ENCODE measurements at places on chromosomes 3 and 15.

DNA sequence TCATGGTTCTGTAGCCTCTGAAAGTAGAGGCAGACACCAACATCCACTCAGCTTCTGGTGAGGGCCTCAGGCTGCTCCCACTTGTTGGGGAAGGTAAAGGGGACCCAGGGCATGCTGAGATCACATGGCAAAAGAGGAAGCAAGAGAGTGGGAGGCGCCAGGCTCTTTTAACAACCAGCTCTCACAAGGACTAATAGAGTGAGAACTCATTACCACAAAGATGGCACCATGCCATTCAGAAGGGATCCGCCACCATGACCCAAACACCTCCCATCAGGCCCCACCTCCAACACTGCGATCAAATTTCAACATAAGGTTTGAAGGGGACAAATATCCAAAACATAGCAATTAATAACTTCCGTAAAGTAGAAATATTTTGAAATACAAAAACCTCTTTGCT is 192.3 kb downstream of the OCA2 start:
- DNase-seq = no peak

GRCh38 chr15:46278486-46279090 is 643.8 kb downstream of the SQOR start:
- no peak for DNase-seq

- peak; percentile 46 for DNase-seq
Observed at GRCh38 chr15:58227706-58228543, 89.7 kb downstream of the AQP9 start.

GRCh38 chr3:136711277-136711676 is 40.9 kb downstream of the STAG1 start:
- DNase-seq = no peak

DNA sequence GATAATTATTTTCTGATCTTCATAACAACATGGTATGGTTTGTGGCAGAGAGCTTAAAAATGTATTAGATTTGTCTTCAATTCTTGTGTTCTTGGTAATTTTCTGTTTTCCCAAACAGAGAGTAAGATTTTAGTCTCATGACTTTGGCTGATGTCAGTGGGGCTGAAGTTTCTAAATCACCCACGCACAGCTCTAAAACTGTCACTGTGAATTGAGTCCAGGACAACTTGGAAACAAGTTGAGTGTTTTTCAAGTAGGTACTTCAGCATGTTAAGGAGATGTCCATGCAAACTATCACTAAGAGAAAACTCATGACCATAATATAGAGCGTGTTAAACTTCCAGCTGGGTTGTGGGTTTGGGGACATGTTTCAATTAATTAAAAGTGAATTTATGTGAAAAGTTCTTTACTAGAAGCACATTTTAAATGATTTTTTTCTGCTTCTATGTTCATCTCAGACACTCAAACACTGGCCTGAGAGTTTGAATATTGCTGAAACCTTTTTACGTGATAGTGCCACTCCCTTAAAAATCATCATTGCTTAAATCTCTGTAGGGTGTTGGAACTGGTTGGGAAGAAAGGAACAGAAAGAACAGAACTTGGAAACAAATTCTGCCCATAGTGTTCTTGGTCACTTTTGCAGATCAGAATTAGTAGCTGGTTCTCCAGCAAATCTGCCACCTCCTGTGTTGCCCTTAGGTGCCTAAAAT is 89.8 kb downstream of the KLHL25 start:
- DNase-seq = no peak

GRCh38 chr3:1010228-1010627 is 82.6 kb upstream of the CNTN6 start:
- DNase-seq = no peak

DNA sequence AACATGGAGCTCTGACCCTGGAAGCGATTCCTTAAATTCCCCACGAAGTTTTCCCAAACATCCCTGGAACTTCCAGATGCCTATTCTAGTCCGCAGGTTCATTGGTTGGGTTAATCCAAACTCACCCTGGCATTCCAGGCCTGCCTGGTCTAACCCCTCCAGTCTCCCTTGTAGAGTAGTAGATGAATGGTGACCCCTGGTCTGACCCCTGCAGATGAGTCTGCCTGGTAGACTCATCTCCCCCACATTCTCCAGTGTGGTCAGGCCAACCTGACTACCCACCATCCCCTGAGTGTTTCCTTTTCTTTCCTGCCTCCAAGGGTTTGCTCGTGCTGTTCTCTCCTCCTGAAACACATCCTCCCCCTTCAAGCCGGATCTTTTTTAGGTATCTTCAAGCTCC is 10.8 kb upstream of the HRH1 start:
- DNase-seq = no peak

DNA sequence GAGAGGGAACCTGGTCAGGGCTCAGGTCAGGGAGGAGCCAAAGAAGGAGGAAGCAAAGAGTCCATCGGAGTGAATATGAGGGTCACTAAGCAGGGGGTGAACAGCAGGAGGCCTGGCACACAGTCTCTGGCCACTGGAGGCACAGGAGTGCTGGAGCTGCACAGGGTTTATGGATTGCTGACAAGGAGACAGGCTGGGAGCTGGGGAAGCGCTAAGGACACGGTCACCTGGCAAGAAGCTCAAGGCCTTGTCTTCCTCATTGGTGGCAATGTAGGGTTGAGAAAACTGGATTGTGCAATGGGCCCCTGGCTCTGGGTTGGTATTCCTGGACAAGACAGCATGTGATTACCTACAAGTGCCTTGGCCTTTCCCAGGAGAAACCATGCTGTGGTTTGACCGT is 5.8 kb upstream of the CAMP start:
- no peak for DNase-seq

DNA sequence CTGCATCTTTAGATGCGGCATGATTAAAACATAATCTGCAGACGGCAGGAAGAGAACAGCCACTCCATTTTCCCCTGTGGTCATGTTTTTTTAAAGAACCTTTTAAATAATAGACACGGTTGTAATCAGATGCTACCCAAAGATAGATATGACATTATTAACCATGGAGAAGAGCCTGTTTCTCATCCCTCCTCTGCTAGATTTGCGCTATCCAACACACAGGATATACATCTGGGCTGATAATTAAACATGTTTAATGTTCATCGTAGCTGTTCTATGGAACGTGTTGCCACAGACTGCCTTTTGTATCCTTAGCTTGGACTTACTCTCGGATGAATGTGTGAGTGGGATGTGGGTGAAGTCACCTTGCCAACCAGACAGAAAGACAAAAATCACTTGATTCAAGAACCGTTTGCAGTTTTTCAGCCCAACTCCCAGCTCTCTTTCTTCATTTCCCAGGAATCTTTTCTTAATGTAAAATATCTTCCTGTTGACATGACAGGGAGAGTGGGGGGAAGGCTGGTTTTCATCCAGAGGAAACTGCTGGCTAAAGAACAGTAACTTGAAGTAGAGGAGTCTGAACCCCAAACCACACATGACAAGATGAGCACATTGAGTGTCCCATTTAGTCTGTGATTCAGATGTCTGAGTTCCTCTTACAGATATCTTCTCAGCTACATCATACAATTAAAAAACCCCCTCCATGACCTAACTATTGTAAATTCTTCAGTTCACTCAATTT is 118.6 kb upstream of the PRICKLE2 start:
- DNase-seq = no peak

GRCh38 chr3:55692957-55693558 is 206.0 kb upstream of the WNT5A start:
- no peak for DNase-seq

- no peak for DNase-seq
Observed at GRCh38 chr3:165742351-165742750, 94.9 kb downstream of the BCHE start.

DNA sequence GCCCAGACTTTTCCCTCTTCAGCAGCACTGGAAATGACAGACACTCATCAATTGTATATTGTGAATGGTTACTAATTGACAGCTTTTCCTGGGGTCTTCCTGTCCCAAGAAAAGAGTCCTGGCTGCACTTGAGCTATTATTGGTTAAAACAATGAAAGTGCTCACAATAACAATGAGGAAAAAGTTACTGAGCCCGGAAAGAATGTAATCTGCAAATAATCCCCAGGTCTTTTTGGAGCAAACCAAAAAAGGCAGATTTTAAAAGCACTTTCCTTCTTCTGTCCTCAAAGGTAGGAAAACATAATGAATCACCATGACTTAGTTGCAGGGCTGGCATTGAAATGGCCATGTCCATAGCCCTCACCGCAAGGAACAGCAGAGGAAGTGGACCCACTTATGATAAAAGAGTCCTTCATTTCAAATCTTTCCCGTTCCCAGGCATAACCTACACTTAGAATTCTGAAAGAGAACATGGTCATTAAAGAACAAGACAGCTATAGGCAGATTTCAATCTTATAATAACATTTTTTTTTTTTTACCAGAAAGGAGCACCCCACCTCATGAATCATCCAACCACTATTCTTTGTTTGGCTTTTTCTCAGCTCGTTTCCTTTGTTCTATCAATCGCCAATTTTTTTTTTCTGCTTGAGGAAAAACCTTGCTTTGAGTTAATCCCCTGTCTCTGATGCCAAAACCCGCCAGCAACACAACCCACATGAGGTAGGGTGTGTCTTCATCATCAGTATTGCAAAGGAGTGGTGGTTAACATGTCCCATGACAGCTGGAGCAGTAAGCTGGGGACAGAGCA is 35.5 kb upstream of the ATP1B3 start:
- DNase-seq = no peak

GRCh38 chr15:48086576-48086975 is 34.2 kb upstream of the SLC24A5 start:
- DNase-seq = no peak

GRCh38 chr3:33799202-33799551 is 747 bp downstream of the PDCD6IP start:
- DNase-seq = no peak

- peak; percentile 98 for DNase-seq
Observed at GRCh38 chr15:39270934-39271333, 309.9 kb upstream of the THBS1 start.

DNA sequence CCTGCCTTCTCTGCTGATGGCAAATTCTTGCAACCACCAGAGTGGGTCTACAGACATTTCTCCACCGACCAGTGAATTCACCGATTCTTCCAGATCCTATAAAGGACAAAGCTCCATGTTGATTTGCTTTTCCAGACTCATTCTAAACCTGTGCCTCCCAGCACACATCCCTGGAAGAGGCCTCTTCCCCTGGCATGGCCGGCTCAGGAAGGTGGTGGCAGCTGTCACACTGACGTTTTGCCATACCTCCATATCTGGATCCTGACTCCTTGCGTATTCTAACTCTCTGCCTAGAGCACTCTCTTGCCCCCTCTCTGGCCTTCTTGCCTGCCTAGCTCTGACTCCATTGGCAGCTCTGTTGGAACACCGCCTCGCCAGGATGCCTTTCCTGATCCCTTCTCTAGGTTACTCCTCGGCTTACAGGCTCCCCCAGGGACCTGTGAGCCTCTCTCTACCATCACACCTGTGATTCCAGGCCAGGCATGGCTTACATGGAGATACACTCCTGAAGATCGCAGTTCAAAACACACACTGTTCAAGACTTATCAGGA is 31.0 kb downstream of the SLCO2A1 start:
- no peak for DNase-seq

GRCh38 chr15:64611085-64611725 is 150.8 kb downstream of the ZNF609 start:
- no peak for DNase-seq

GRCh38 chr3:10505050-10505790 is at the start of gene ATP2B2:
Gene ATP2B2, minus strand, starts transcription at chr3:10505586. Its CDS starts 56,043 bp downstream, at chr3:10449543.
- no peak for DNase-seq

- peak; percentile 16 for DNase-seq
Observed at GRCh38 chr15:34951993-34952392, 17.5 kb downstream of the AQR start.

DNA sequence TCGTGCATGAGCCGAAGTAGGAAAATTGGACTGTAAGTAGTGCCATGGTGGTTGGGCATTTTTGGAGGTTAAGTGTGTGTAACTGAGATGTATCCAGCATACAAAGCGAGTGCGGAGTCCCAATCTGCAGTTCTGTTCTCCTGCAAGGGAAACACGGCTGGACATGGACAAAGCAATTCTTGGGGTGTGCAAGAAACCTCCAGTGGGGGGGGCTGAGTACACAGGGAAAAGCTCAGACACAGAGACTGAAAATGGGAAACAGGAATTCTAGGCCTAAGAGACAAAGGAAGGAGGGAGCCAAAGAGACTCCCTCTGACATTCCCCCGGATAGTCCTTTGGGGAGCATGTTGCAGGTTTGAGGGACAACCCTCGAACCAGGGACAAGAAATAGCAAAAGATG is 83.2 kb upstream of the PLSCR4 start:
- DNase-seq = no peak

DNA sequence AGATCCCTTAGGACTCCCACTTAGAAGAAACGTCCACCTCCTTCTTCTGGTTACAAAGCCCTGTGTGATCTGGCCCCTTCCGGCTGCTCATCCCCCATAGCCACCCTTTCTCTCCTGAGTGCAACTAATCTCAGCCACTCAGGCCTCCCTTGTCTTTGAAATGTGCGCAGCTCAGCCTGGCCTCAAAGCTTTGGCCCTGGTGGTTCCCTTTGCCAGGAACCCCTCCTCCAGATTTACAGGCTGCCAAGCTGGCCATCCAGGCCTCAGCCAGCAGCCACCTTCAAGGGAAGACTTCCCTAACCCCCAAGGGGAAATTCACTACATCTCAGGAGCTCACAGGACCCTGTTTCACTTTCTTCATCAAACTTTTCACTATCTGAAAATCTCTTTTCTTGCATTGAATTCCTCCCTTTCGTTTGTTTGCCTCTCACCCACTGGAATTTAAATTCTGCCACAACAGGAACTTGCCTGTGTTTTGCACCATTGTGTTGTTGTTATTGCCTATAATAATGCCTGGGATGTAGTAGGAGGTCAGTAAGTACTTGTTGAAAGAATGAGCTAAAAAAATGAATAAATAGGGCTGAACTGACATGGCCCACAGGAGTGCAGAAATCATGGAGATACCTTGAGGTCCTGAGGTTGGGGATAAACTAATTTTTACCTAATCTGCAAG is 109.5 kb upstream of the PFN2 start:
- no peak for DNase-seq

- no peak for DNase-seq
Observed at GRCh38 chr15:61992518-61992917, 67.7 kb downstream of the VPS13C start.

GRCh38 chr3:136753326-136753939 is 1.3 kb upstream of the STAG1 start:
- DNase-seq = no peak

DNA sequence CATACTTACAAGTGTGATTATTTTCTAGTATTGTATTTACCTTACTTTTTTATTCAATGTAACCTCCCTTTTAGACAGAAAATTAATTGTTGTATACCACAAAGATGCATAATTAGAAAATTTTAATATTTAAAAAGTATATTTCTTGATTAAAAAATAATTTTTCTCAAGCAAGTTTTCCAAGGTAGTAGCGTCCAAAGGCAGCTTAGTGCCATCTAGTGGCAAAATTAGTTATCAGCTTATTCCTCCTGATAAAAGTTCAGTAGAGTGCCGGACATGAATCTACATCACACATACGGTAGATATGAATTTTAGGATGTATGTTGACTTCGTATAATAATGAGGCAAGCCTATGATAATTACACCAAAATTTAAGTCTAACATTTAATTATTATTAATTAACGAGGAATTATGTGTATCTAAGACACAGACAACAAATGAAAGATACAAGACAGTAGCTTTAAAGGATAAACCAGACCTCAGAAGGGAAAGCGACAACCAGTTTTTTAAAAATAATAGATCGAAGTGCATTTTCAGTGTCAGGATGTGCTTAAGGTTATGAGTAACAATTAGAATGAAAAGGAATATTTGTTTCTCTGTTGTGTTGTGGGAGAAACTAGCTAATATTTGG is 405.9 kb downstream of the ROBO1 start:
- DNase-seq = peak; percentile 16

All from AG09309 (cell line).